ENCODE measurements at places on chromosomes 3 and 15. TPM values are rescaled to one million over a fixed set of nuclear protein-coding genes. Genes with fewer than 3 reads are reported as not detected.

GPR87 gene
- not detected for polyA plus RNA-seq

CD200R1 gene
- polyA plus RNA-seq = 1.7 TPM

ADAMTS9 gene
- polyA plus RNA-seq = 66.5 TPM

PAQR9 gene
- 0.08 TPM for polyA plus RNA-seq

SKOR1 gene
- polyA plus RNA-seq = 0.47 TPM

DNA sequence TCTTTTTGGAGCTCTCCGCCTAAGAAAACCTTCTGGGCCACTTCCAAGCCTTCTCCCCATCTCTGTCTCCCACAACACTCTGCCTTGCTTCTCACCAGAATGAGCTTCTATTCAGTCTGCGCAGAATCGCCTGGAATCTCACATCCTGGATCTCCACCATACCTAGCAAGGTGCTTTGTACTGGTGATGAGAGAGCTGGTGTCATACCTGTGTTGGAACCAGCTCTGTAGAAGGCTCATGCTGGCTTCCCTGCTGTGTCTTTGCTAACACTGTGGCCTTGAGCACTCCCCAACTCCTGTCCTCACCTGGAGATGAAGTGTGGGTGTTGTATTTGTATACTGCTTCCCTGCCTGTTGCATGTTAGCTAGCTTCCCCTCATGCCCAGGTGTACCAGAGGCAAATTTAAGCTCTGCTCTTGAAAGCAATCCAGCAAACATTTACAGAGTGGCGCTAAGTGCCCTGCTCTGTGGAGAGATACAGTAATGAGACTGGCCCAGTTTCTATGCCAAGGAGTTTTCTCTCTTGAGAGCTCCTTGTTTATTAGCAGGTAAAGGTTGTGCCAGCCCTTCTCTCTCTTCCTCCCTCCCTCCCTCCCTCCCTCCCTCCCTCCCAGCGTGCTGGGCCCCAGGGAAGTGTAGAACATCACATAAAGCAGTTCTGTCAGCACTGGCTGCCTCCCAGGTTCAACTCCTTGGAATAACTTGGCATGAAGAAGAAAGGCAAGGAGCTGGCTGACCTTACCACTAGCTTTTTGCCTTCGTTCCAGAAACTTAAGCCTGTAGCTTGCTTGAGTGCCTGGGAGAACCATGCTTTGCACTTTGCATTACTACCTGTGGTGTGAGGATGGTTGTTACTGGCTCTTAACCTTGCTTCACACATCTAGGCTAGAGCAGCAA lies 54.9 kb downstream of the TRIM71 start:
- no peak for DNase-seq

GRCh38 chr3:15979495-15979894 lies 181.7 kb upstream of the ANKRD28 start:
- no peak for DNase-seq

DNA sequence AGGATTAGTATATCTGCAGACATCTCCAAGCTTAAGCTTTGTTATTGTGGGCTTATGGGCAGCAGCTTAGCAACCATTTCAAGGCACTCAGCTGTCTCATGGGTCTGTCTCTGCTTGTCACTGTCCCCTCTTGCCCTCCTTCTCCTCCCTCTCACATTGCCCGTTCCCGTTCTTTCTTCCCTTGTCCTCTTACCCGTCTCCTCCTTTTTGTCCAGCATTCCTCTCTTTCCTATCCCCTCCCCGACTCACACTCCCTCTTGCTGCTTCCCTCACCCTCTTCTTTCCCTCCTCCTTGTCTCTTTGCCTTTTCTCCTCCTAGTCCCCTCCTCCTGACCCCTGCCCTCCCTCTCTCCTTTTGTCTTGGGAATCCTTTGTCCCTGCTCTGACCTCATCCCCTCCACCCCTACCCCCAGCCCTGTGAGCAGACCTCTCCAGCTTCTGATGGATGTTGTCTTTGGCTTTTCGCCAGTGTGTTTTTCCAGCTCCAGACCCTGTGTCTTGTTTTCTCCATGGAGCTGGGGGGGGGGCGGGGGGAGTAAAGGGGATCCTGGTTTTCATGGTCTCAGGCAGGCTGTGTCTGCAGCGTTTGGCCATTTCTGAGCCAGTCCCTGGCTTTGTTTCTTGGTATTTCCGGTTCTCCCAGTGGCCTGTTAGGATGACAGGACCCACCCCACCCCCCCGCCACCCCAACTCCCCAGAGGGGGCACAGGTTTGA lies 47.9 kb upstream of the TRAK1 start:
- no peak for DNase-seq

DNA sequence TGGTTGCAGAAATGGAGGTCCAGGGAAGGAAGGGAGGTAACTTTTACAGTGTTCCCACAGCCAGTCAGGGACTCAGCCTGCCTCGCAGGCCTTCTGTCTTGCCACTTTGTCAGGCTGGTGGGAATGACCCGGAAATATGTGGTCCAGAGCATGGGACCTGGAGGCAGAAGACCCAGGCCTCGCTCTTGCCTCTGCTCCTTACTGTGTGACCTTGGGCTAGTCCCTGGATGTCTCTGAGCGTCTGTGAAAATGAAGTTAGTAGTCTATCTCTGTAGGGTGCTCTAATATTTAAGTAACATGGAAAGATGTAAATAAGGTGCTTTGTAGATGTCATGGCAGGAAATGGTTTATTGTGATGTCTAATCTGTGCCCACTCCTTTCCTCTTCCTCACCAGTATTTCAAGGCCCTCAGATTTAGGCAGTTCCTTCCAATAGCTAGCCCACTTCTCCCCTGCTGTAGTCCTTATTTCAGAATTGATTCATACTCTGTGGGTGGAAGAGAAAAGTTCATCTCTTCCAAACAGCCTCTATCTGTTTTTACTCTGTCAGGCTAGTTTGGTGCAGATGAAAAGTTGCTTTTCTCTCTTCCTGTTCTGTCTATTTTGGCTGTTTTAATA lies 9.1 kb downstream of the CORO2B start:
- DNase-seq = no peak

DNA sequence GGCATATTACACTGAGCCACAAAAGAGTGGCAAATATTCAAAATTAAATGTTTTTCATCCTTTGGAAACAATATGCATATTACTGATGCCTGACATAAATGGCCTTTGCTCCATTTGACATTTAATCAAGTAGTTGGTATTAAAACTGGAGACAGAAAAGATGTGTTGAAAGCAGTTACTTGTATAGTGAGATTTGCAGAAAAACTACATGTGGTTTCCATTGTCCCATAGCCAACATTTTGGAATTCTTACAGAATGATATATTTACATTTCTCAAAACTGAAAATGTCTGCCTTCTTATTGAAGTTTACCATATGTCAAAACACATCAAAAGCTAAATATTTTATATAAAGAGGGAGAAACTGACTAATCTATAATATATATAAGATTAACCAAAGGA lies 21.6 kb downstream of the SHOX2 start:
- DNase-seq = no peak

DNA sequence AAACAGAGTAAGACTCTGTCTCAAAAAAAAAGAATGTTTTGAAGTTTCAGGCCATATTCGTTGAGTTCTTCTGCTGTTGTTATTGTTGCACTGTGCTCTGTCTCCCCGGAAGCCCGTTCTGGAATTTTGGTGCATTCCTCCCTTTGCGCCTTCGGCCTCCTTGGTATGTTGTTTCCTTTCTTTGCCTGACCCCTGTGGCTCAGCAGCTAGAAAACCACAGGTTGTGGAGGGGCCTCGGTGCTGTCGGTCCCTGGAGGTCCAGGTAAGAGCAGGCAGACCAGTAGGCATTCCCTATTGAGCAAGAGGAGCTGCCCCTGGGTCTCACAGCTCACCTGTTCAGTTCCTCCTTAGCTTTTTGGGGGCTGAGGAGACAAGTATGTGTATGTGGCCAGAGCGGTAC lies 51.0 kb upstream of the DLG1 start:
- no peak for DNase-seq

GRCh38 chr3:182794455-182795388 lies 1.4 kb downstream of the ATP11B start:
- DNase-seq = no peak

DNA sequence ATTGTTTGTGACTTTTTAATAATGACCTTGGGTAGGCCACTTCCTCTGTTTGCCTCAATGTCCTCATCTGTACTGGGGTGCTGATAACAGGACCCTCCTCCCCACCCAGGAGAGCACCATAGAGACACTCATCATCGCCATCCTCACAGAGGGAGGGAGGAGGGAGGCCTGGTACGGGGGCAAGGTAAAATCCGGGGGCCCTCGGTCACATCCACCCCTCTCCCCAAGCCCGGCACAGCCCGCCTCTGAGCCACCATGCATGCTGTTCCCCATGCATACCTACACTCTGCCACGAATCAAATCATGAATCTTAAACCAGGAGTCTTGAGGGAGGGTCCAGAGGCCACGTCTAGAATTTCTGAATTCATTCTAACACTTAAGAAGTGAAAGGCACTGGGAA lies 74.9 kb upstream of the IQSEC1 start:
- DNase-seq = no peak

- DNase-seq = no peak
Measured at GRCh38 chr3:53531749-53532148, 37.3 kb downstream of the CACNA1D start.

DNA sequence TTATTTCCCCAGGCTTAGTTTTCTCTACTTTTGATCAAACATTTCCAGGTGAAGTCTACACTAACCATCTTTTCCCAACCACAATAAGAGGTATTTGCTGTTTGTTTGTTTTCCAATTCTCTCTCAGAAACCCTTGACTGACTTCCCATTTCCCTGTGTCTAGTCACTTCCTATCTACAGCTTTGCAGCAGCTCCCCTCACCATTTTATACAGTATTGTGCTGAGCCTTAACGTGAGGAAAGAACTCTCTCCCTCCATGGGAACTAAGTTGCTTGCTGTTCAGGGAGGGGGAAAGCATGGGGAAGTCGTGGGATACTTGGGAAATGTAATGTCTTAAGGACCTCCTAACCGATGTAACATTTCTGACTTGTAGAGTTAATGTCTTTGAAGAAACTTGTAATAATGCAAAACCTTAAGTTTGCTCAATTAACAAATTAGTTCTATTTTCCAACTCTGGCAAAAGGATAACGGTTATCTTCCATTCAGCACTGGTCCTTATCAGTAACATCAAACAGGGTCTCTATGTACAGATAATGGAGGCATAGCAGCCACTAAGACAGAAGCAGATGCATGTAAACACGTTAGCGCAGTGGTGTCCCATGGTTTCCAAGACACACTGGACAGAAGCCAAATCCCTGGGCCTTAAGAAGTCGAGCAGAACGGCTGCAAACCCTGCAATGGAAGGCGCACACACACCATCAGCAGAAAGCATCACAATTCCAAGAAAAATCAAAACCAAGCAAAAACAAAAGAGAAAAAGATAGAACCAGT lies 39.7 kb downstream of the NPTN start:
- peak; percentile 57 for DNase-seq

GRCh38 chr3:11154036-11154952 lies at the start of gene HRH1:
Gene HRH1 (plus strand): TSS chr3:11154493. CDS start chr3:11259038, 104,545 bp downstream.
- DNase-seq = no peak

DNA sequence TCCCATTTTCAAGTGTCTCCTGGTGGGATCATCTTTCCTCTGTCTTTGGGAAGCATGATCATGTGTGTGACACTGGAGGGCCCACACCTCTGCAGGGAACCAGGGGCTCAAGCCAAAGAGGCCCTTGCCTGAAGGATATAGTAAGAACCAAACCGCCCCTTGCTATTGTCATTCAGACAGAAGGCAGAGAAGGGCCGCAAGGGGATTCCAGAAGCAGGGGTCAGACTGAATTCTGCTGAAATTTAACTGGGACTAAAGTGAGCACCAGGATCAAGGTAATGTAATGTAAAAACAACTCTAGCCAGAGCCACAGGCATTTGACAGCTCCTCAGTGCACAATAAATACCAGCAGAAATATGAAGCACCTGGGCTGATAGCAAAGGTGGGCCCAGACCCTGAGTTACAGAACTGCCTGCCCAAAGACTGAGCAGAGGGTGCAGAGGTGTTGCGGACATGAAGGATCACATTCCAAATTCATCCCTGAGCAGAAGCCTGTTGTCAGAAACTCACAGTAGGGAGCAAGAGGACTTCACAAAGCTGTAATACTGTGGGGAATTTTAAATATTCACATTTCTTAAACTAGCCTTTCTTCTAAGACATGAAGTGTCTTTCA lies 46.0 kb upstream of the RASGRF1 start:
- no peak for DNase-seq

GRCh38 chr3:170321321-170322034 lies 36.0 kb upstream of the SKIL start:
- DNase-seq = no peak

DNA sequence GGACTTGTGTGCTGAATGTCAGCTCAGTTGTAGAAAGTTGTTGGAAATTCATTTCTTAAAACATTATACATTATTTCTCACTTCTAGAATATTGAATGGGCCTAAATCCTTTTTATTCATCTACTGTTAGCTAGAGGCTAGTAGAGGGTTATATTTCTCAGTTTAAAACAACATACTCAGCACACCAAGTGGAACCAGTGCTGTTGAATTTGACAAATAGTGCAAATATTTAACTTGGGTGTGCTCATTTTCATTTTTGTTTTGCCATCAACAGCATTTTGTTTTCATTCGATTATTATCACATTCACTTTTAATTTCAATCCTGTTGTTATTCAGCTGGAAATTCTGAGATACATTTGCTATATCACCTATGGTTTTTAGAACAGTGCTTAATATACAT lies 269.4 kb upstream of the PEX5L start:
- DNase-seq = no peak
